ENCODE measurements at places on chromosomes 1 and 21. TPM values are rescaled to one million over a fixed set of nuclear protein-coding genes. Genes with fewer than 3 reads are reported as not detected.

BTBD8 gene
- polyA plus RNA-seq = 10.4 TPM

LAMC1 gene
- 317 TPM for polyA plus RNA-seq

DNA sequence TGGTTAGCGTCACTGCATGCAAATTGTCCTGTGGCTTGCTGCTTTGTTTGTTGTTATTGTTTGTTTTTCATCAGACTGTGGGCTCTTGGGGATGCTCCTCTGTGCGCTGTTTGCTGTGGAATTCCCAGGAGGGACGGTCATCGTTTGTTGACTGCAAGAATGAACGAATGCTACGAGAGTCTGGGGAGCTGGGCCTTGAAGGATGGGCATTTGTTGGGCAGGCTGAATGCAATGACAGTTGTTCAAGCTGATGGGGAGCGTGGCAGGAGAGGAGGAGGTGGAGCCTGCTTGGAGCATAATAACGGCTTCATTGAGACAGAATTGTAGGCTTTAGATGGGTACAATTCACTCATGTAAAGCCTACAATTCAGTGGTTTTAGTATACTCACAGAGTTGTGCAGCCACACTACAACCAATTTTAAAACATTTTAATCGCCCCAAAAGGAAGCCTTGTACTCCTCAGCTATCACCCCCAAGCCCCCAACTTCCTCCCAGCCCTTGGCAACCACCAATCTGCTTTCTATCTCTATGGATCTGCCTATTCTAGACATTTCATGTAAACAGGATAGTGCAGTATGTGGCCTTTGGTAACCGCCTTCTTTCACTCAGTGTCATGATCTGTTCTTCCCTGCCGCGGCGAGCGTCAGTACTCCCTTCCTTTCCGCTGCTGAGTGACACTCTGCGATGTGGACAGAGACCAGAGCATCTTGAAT lies 190.2 kb downstream of the CAMTA1 start:
- DNase-seq = no peak

- DNase-seq = no peak
These were observed 35.0 kb downstream of the TMPRSS2 start for GRCh38 chr21:41472753-41473548.

DNA sequence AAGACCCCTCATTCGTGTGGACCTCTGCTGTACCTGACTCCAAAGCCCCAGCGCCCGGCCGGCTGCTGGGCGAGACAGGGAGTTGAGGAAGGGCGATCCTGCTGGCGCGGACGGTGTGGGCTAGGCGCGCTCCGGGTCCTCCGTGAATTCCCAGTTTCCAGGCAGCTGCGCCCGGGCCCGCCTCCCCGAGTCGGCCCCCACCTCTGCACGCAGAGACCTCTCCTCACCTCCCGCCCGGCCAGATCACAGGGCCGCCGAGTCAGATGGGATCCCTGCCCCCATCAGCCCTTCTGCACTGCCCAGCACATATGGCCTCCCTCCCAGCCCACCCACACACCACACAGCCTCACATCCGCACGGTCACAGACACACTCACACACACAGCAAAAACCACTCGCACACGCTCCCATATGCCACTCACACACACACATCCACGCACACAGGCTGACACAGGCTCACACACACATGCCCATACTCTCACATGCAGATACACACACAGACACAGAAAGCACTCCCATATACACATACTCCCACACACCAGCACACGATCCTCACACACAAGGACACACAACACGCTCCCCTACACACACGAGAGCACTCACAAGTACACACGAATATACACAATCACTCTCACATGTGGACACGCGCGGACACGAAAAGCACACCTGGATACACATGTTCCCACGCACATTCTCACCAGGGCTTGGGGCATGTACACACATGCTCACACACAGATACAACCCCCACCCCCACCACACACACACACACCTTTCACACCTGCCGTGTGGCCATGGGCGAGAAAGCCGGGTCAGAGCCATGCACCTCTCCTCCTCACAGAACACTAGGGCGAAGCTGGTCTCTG lies 7.2 kb upstream of the GUCA2B start:
- DNase-seq = no peak

DNA sequence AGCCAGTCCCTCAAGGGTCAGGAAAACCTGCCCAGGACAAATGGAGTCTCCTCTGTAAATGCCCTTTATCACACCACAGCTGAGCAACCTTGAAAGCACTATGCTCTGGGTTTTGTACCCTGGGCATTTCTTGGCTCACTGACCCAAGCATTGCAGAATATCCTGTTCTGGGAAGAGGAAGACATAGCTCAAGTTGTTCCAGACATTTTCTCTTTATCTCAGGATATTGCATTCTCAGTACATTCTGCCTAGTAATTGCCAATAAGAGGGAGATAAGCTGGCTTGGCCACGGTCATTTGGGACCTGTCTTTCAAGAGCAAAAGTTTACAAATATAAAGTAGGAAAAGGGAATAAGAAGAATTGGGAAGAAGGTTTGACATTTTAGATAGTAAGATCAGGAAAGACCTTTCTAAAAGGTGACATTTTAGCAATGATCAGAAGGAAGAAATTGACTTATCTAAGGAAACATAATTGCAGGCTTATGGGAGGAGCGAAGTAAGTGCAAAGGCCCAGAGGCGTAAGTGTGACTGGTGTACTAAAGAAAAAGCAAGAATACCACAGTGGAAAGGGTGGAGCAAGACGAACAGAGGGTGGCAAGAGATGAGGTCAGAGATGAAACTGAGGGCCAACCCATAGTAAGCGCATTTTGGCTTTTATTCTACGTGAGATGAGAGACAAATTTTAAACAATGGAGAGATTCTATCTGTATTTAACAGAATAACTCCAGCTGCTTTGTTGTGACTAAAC lies 394.0 kb upstream of the CXADR start:
- DNase-seq = no peak

DNA sequence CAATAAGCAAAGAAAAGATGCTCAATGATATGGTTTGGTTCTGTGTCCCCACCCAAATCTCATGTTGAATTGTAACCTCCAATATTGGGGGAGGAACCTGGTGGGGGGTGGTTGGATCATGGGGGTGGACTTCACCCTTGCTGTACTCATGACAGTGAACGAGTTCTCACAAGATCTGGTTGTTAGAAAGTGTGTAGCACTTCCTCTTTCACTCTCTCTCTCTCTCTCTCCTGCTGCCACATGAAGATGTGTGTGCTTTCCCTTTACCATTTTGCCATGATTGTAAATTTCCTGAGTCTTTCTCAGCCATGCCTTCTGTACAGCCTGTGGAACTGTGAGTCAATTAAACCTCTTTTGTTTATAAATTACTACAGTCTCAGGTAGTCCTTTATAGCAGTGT lies 248.4 kb downstream of the HHIPL2 start:
- DNase-seq = no peak

- DNase-seq = no peak
These were observed 81.8 kb downstream of the TMEM53 start for GRCh38 chr1:44592208-44593145.
